Esophagus squamous epithelium (tissue), 5 donors: ENCODE measurements at places on chromosomes 11 and 22.

DNA sequence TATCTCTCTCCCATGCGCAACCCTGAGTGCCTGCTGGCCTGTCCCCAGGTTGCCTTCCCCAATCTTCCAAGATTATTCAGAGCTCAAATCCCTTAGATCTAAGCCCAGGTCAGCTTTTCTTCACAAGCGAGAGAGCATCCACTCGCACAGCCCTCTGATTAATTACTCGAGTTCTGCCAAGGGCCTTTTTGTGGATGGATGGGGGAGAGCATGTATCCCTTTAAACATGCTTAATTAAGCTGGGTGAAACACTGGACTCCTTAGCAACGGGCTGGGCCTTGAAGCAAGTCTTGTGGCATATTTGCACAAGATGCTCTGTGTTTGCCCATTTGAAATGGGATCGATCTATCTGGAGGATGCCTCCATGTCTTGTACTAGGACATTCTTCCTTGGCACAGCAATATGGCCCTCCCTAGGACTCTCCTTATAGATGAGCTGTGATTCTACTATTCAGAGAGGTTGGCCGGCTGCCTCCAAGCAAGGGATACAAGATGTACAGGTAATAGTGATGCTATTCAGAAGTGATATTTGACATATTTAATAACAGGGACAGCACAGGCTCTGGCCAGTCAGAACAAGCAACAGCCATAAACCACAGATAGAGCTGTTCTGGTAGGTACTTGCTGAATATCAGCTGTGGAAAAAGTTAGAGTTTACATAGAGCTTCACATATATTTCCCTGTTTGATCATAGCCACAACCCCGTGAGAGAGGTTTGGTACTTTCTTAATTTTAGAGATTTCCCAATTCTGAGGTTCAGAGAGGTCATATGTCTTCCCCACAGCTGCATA lies 125.6 kb downstream of the CSNK2A3 start:
- DNase-seq, result no peak

GRCh38 chr11:64072403-64072802 lies 36.7 kb downstream of the FLRT1 start:
- no peak for DNase-seq

DNA sequence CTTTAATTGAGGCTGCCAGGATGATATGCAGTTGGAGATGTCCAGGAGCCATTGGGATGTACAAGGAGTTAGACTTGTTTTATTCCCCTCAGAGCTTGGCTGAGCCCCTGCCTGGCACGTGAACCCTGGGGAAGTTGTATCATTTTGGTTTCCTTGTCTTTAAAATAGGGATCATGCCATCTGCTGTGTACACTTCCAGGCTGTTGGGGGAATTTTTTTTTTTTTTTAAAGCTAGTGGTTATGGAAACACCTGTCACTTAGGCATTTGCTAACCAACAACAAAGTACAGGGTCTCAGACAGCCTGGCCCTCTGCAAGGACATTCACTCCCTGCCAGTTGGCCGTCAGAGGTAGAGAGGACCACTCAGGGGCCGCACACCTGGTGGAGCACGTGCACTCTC lies 8.5 kb upstream of the RAB1B start:
- no peak for DNase-seq

DNA sequence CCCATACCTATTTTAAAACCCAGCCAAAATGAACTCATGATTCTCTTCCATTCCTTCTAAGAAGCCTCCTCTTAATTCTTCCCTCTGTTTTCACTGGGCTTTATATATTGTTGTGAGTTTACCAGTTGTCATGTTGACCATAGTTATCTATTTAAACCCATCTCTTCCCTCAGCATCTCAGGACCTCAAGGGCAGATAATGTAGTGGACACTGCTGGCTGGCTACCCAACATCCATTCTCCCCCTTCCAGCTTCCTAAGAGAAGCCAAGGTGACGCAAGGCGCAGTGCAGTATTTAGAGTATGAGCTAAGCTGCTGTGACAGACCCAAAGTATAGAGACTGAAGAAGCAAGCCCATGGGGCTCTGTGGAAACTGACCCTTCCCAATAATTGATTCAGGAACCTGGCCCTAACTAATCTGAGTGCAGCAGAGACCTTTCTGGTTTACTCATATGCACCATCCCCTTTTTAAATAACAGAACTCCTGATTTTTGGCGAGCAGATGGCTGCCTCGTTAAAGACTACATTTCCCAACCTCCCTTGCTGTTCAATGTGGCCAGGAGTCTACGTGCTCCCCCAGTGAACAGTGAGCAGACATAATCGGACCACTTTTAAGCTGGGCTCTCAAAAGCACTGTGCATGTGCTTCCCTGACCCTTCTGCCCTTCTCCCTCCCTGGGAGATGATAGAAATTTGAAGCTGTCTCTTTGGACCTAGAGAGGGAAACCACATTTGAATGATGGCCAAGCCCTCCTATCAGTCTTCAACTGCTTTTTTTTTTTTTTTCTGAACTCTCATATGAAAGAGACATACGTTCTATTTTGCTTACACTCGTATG lies 28.1 kb upstream of the CREB3L1 start:
- no peak for DNase-seq

DNA sequence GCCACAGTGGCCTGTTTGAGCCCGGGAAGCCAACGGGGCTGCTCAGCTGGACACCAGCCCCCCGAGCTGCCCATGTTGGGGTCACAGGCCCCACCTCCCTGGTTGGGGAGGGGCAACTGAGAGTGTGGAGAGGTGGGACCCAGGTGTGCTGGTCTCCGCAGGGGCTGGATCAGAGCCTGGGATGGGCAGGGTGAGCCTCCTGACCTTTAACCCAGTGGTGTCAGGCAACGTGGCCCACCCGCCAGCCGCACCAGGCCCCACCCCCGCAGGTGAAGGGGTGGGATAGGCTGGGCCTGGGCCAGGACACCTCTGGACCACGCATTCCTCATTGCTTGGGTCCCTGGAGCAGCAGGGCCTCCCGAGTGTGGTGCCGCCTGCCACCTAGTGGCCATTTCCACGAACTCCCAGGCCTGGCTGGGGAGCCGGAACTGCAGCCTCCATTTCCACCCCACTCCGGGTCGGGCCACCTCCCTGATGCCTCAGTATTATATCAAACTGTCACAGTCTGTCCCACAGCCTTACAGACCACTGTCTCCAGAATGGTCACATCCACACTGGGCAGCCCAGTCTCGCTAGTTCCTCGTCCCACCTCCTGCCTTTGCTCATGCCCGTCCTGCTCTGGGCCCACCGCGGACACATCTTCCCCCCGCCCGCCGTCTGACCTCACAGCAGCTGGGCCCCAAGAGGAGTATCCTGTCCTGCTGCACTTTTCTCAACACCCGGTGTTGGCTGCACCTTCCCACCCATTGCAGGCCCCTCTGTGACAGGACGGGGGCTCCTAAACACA lies 13.3 kb upstream of the PPP6R3 start:
- DNase-seq, result no peak

DNA sequence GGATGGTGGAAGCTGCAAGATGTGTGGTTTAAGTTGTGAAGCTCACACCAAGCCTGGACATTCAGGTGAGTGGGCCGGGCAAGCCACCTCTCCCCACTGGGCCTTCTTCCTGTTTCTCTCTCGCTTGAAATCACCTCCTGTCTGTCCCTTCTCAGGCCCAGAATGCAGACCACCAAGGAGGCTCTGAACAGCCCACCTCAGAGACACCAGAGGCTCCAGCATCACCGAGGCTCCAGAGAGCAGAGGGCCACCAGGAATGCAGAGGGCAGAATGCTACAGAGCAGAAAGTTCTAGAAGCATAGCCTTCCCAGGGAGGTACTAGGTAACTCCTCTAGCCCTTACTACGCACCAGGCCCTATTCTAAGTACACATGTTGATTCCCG lies 14.8 kb upstream of the IL2RB start:
- DNase-seq, result no peak
